NCI-H1930 (cell line): ENCODE measurements at places on chromosomes 16 and 17.

GRCh38 chr16:90016339-90016950 is 2.8 kb downstream of the DBNDD1 start:
- DNase-seq: no peak

DNA sequence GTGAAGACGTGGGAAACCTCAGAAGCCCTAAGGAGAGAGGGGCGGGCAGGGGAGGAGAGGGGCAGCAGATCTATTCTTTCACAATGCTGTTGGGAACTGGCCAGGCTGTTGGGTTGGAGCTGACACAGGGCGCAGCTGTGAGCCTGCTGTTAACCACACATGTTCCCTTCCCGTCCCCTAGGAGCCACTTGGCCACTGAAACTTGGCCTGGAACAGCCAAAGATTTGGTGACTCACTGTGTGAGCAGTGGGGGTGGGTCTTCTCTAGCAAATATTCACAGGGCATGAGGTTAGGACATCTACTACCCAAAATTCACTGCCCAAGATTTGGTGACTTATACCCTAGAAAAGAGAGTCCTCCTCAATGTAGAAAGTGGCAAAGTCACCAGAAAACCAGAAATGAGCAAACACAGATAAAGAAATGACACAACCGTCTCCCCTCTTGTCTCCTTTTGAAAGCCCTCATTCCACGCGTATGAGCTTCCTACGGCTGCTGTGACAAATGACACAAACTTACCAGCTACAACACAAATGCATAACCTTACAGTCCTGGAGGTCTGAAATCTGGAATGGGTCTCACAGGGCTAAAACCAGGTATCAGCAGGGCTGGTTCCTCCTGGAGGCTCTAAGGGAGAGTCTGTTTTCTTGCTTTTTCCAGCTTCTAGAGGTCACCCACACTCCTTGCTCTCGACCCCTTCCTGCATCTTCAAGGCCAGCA is 6.3 kb downstream of the TBC1D16 start:
- DNase-seq: no peak

- DNase-seq: no peak
Observed at GRCh38 chr17:34313164-34313563, 6.1 kb upstream of the CCL8 start.

GRCh38 chr17:66347661-66348514 is 45.5 kb downstream of the PRKCA start:
- no peak for DNase-seq
